PC-3 (cell line): ENCODE measurements at places on chromosomes 7 and 10. TPM values are rescaled to one million over a fixed set of nuclear protein-coding genes. Genes with fewer than 3 reads are reported as not detected.

- no peaks in the 10 kb centered on the region for H3K4me1 ChIP-seq
- no peak overlapping the region for H3K27ac ChIP-seq
- H3K27me3 ChIP-seq = no peaks in the 10 kb centered on the region
- H3K4me3 ChIP-seq = no peak overlapping the region
- no peak for DNase-seq
- no peaks in the 10 kb centered on the region for H3K36me3 ChIP-seq
Measured at GRCh38 chr10:111083222-111084095, 6.6 kb downstream of the ADRA2A start.

DNA sequence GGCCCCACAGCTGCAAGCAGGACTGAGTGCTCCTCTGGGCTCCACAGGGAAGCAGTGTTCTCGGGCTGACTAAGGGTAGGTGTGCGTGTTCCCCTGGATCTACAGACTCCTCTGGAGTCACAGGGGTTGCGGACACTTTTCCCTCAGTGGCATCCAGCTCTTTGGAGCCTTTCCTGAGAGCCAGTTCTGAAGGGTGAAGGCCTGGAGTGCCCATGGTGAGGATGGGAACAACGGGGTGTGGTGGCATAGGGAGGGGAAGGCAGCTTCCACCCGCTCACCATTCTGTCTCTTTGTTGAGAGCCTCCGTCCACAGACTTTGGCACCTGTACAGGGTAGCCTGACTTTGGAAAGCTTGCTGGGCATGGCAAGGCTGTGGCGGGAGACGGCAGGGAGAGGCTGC lies 104.1 kb upstream of the PCBD1 start:
- no peak overlapping the region for H3K4me3 ChIP-seq
- DNase-seq = no peak
- no peak overlapping the region for H3K27ac ChIP-seq
- H3K4me1 ChIP-seq = no peaks in the 10 kb centered on the region

- H3K27ac ChIP-seq = no peak overlapping the region
- no peaks in the 10 kb centered on the region for H3K4me1 ChIP-seq
- H3K36me3 ChIP-seq = no peaks in the 10 kb centered on the region
- no peak overlapping the region for H3K4me3 ChIP-seq
Measured at GRCh38 chr10:46218921-46219320, 67.9 kb upstream of the ANTXRL start.

- H3K27me3 ChIP-seq = no peaks in the 10 kb centered on the region
- peaks cover 22% of the 10 kb centered on the region for H3K36me3 ChIP-seq
- no peak for DNase-seq
- no peak overlapping the region for H3K4me3 ChIP-seq
- H3K27ac ChIP-seq = no peak overlapping the region
- H3K4me1 ChIP-seq = peaks cover 16% of the 10 kb centered on the region; the same call in 1 of the 2 replicates
Measured at GRCh38 chr7:157395206-157395605, 58.4 kb downstream of the DNAJB6 start.

GRCh38 chr7:140214075-140214684 lies 37.4 kb upstream of the KDM7A start:
- H3K27me3 ChIP-seq = no peaks in the 10 kb centered on the region
- H3K36me3 ChIP-seq = no peaks in the 10 kb centered on the region
- peaks cover 26% of the 10 kb centered on the region for H3K4me1 ChIP-seq
- peak; percentile 67 for DNase-seq

DNA sequence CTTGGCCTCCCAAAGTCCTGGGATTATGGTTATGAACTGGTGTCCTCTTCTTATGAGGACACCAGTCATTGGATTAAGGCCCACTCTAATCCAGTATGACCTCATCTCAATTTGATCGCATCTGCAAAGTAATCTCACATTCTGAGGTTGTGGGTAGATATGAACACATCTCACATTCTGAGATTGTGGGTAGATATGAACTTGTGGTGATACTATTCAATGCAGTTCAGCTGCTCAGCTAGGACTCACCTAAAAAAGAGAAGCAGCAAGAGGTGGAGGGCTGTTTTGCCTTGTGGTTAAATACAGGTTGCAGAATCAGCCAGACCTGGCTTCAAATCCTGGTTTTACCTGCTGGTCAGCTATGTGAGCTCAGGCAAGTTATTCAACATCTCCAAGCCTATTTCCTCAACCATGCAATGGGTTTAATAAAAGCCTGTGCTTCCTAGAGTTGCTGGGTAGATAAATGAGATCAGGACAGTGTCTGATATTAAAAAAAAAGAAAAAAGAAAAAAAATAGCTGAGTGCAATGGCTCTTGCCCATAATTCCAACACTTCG lies 8.5 kb upstream of the BAG3 start:
- no peak overlapping the region for H3K4me3 ChIP-seq
- H3K27ac ChIP-seq = no peak overlapping the region
- no peaks in the 10 kb centered on the region for H3K36me3 ChIP-seq
- no peak for DNase-seq
- H3K4me1 ChIP-seq = no peaks in the 10 kb centered on the region
- no peaks in the 10 kb centered on the region for H3K27me3 ChIP-seq

DNA sequence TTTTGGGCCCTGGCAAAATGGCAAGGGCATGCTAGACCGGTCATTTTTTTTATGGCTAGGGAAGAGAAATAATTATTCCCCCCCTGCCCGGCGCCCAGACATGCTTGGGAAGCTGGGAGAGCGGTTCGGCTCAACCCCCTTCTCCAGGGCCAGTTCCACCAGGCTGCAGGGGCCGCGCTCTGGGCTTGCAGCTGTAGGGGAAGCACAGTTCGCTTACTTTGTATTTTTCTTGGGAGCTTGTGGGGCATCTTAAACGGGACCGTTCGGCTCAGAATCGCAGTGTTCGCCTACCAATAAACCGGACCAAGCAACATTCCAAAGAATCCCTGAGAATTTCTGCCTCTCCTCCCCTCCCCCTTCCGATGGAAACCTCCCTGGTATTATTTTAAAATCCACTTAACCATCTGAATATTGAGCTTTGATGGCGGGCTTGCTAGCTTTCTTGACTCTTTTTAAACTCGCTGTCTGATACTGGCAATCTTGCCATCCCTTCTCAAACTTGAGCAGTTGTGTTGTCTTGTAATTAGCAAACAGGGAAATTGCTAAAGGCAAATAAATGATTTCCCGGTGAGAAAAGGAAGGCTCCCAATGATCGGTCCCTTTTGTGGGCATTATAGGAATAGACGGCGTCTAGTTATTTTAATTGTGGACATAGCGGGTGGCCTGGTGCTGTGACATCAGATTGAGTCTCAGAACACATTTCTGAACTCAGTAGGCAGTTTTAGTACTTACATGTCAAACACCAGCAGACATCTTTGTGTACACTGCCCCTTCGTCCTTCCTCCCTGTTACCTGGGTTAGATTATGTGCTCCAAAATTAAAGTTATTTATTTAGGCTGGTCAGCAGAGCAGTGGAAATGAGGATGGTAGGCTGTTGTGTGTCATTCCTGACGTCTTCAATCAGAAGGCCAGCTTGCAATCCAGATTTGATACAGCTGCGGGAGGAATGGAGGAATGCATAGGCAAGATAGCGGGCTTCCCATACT lies 3.4 kb downstream of the TCF7L2 start:
- H3K36me3 ChIP-seq = peaks cover 11% of the 10 kb centered on the region
- peak; percentile 44 for DNase-seq
- H3K4me3 ChIP-seq = peak overlapping the region; percentile 91
- H3K27me3 ChIP-seq = no peaks in the 10 kb centered on the region
- H3K27ac ChIP-seq = peak overlapping the region; percentile 92

GRCh38 chr10:132921818-132922807 lies 20.3 kb downstream of the CFAP46 start:
- H3K27ac ChIP-seq = no peak overlapping the region
- DNase-seq = no peak
- H3K36me3 ChIP-seq = no peaks in the 10 kb centered on the region
- no peaks in the 10 kb centered on the region for H3K4me1 ChIP-seq
- peaks cover 18% of the 10 kb centered on the region; the same call in 1 of the 2 replicates for H3K27me3 ChIP-seq
- no peak overlapping the region for H3K4me3 ChIP-seq

GRCh38 chr10:9450801-9451200 lies 1396.3 kb downstream of the GATA3 start:
- no peak for DNase-seq
- H3K27me3 ChIP-seq = no peaks in the 10 kb centered on the region
- no peak overlapping the region for H3K27ac ChIP-seq
- H3K4me3 ChIP-seq = no peak overlapping the region
- H3K36me3 ChIP-seq = no peaks in the 10 kb centered on the region

DNA sequence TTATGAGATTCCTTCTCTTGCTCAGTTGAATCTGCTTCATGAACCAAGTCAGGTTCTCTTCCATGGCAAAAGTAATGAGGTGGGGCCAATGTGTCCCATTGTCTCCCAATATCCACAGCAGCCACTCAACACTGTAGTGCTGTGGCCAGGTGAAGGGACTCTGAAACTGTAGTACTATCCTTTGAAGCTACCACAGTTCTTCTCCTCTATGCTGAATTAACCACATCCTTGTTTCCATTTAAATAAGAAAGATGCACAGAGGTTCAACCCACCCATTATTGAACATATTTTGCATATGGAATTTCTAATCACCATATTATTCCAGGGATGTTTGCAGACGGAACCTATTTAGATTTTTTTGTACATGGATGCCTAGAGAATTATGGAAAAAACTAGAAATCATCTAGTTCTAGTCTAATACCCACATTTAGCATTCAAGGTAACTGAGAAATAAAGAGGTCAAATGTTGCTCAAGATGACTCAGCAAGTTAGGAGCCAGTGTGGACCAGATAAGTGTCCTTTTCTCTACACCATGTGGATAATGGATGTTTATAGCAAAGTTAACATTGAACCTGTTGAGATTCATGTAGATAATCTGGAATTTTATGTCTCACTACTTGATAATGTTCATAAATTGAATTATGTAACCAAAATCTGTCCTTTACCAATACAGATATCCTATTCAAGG lies 64.5 kb downstream of the LRRTM3 start:
- peaks cover 80% of the 10 kb centered on the region for H3K27me3 ChIP-seq
- no peak overlapping the region for H3K27ac ChIP-seq
- H3K36me3 ChIP-seq = no peaks in the 10 kb centered on the region
- DNase-seq = no peak
- H3K4me3 ChIP-seq = no peak overlapping the region

DNA sequence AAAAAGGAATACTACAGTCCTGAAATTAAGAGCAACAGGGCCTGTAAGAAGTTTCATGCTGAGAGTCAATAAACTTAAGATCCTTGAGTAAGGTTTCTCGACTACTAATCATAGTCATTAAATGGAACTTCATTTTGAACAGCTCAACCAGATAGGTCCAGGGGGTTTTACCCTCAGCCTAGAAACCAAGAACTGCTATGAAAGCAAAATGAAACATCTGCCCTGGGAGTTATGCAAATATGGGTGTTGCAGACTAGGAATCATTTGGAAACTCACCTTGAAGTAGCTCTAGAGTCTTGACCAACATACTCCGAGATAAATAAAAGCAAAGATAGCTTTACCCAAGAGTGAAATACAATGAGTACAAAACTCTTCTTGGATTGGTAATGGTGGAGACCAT lies 128.0 kb downstream of the HGF start:
- H3K4me3 ChIP-seq = no peak overlapping the region
- H3K27ac ChIP-seq = no peak overlapping the region
- H3K4me1 ChIP-seq = peaks cover 27% of the 10 kb centered on the region
- DNase-seq = no peak
- H3K27me3 ChIP-seq = no peaks in the 10 kb centered on the region

DNA sequence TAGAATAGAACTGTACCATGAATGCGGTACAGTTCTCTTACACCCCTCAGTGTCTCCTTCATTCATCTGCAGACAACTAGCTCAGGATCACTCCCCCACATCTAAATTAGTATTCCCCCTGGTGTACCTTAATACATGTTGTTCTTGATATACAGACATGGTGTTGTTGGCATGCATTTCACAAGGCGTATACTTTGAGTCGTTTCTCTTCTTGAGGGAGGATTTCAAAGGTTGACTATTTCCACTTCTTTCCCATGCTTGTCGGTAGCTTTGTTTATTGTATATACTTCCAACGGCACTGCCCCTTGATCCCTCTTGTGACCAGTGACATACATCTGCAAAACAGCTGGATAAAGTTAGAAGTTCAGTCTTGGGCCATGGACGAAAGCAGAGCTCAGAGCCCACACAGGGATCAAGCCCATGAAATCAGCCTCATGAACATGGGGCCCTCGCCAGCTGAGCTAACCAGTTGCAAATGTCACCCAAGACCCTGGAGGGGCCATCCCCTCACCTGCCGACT lies 8.6 kb downstream of the CPA4 start:
- DNase-seq = no peak
- H3K4me1 ChIP-seq = no peaks in the 10 kb centered on the region
- H3K4me3 ChIP-seq = no peak overlapping the region
- no peaks in the 10 kb centered on the region for H3K36me3 ChIP-seq
- H3K27ac ChIP-seq = no peak overlapping the region

CCDC126 gene
- total RNA-seq = 3.2 and 5.6 TPM in 2 replicates

UPK3BL1 gene
- 20.2 and 22.7 TPM in 2 replicates for total RNA-seq

MMP21 gene
- total RNA-seq = not detected in 2 replicates

NPY4R2 gene
- total RNA-seq = not detected in 2 replicates

OR13A1 gene
- 0.04 TPM in 1 of 2 replicates, not detected in the other for total RNA-seq

HILPDA gene
- 25.7 and 29.1 TPM in 2 replicates for total RNA-seq

FAM131B gene
- 6.9 and 7.7 TPM in 2 replicates for total RNA-seq
